ENCODE measurements at places on chromosomes 5 and 9. TPM values are rescaled to one million over a fixed set of nuclear protein-coding genes. Genes with fewer than 3 reads are reported as not detected.
A peak's percentile ranks its signal among the peaks of the same experiment; 100 is the strongest.

PCDHA12 gene
- total RNA-seq: not detected

PCDHB7 gene
- not detected for total RNA-seq

IL6ST gene
- 56.2 TPM for total RNA-seq

ANKRD18A gene
- total RNA-seq: 3.9 TPM

PFN3 gene
- total RNA-seq: not detected

ANKRD55 gene
- 1.4 TPM for total RNA-seq

MTX3 gene
- total RNA-seq: 18.0 TPM

TUBB4B gene
- total RNA-seq: 361 TPM

OCLN gene
- total RNA-seq: 0.21 TPM

DNA sequence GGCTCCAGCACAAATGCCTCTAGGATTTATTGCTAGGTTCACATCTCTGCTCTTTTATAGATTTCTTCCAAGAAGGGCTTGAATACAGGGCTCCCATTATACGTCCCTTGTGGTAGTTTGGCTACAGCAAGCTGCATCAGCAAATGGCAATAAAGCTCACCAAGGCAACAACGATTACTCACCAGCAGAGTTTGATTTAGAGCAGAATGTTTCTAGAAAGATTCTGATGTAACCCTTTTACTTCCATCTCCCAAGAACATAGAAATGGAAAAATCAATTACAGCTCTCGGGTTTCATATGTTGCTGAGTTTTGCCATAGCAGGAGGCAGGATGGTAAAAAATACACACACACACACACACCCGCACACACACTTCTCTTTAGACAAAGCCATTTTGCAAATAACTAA is 124.2 kb upstream of the TNPO1 start:
- no peak for DNase-seq
- H3K4me3 ChIP-seq: no peak overlapping the region
- no peaks in the 10 kb centered on the region for H3K4me1 ChIP-seq
- no peak overlapping the region for H3K27ac ChIP-seq
- no peaks in the 10 kb centered on the region for H3K36me3 ChIP-seq
- peaks cover 16% of the 10 kb centered on the region for H3K27me3 ChIP-seq

DNA sequence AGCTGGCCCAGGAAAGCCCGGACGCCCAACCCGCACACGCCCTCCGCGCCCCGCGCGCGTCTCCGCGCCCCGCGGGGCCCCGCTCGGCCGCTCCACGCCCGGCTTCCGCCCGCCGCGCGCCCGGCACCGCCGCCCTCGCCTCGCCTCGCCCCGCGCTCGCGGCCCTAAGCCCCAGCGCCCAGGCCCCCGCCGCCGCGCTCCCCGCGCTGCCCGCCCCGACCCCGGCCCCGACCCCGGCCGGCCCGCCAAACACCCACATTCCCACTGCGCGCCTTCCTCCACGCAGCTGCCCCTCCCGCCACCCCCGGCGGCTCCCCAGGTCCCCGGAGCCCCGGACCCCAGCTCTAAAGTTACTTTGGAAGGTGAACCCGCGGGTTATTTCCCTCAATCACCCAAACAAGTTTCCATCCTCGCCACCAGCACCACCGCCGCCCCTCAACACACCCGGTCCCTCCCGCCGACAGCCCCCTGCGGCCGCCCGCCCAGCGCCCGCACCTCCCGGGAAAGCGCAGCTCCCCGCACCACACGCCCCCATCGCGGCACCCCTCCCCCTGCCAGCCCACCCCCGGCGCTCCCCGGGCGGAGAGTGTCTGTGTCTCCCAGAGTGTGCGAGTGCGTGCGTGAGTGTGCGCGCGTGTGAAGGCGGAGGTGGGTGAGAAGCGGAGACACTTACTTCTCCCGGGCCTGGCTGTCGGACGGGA is 439 bp downstream of the SSBP2 start:
- H3K4me1 ChIP-seq: peaks cover 36% of the 10 kb centered on the region
- H3K36me3 ChIP-seq: no peaks in the 10 kb centered on the region
- peak overlapping the region; percentile 93 for H3K27ac ChIP-seq
- H3K4me3 ChIP-seq: peak overlapping the region; percentile 91
- peak; percentile 13 for DNase-seq

GRCh38 chr9:137731947-137732813 is 113.4 kb downstream of the EHMT1 start:
- H3K27me3 ChIP-seq: no peaks in the 10 kb centered on the region
- H3K4me3 ChIP-seq: no peak overlapping the region
- H3K36me3 ChIP-seq: peaks cover 85% of the 10 kb centered on the region
- no peaks in the 10 kb centered on the region for H3K4me1 ChIP-seq
- no peak for DNase-seq
- H3K27ac ChIP-seq: no peak overlapping the region

- no peaks in the 10 kb centered on the region for H3K4me1 ChIP-seq
- no peaks in the 10 kb centered on the region for H3K36me3 ChIP-seq
- DNase-seq: no peak
- H3K27me3 ChIP-seq: peaks cover 19% of the 10 kb centered on the region
Observed at GRCh38 chr5:91020065-91020800, 362.9 kb downstream of the ARRDC3 start.

DNA sequence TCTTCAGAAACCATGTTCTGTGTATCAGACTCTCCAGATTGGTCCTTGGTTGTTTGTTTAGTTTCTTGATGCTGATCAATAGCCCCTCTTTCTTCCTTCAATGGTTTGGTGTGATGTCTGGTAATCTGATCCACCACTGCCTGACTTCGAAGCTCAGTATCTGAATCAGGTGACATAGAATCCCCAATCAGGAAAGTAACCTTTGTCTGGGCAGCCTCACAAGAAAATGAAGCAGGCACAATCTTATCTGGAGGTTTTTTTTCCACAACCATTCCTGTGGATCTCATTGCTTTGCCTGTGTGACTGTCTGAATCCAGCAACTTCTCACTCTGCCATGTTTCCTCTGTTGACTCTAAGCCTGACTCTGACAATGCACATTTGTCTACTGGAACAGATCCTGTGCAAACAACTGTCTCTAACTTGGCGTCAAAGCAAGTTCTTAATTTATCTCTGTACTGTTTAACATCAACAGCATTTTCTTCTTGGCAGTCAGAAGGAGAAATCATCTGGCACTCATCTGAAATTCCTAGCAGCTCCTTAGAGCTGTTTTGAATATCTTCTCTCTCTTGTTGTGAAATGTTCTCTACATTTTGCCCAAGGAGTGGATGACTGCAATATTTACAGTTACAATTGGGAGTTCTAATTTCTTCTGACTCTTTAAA is 37.1 kb upstream of the RAPGEF6 start:
- no peaks in the 10 kb centered on the region for H3K27me3 ChIP-seq
- peaks cover 28% of the 10 kb centered on the region for H3K4me1 ChIP-seq
- DNase-seq: no peak
- peaks cover 79% of the 10 kb centered on the region for H3K36me3 ChIP-seq
- no peak overlapping the region for H3K4me3 ChIP-seq

DNA sequence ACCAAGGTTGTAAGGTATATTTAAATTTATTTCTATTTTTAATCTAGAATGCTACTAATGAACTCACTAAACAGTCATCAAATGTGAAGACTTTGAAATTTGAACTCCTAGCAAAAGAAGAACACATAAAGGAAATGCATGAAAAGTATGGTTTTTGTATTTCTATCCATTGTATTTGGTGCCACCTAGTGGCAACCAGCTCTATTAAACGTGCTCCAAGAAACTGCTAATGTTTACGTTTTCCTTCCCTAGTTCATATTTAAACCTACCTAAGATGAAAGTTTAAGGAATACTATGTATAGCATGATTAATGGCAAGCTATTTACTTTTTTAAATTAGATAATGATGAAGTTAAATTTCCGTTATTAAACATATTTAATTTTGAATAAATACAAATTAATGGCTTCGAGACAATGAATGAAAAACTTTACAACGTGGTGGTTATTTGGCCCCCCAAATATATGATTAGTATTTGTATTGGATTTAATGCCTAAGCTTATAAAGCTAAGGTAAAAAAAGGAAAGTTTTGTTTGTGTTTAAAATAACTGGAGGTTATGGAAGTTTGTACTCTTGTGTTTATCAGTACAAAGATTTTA is 115.9 kb upstream of the SH3GL2 start:
- no peak for DNase-seq
- no peaks in the 10 kb centered on the region for H3K27me3 ChIP-seq
- H3K36me3 ChIP-seq: no peaks in the 10 kb centered on the region
- H3K4me1 ChIP-seq: no peaks in the 10 kb centered on the region

DNA sequence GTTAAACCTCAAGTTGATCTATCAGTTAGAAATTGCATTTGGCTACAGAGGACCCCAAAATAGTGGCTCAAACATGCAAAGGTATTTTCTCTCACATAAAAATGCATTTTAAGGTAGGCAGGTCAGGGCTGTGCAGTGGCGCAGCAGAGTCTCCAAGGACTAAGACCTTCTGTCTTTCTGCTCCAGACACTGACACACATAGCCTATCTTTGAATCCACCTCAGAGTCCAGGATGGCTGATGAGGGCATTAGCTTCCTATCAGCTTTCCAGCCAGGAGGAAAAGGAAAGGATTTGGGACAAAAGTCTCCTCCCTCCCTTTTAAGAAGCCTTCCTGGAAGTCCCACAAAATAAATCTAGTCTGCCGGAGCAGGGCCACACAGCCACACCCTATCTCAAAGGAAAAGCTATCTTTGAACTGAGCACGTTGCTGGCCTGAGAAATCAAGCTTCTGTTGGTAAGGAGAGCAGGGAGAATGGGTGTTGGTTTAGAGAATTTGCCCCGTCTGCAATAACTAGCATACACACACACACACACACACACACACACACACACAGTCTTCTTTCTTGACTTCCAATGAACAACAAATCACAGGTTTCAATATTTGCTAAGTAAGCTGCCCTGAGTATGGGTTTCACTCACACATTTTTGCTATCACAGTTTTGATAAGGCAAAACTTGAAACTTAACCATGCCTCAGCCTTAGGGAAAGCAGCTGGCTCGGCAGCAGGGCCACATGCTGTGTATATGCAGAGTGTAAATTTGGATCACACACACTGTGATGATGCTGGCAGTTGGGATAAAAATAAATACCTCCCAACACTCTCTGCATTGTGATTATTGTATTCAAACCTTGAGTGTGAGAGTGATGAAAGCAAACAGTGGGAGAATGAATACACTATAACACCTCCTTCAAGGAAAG is 116.6 kb upstream of the MAP3K1 start:
- no peak for DNase-seq
- no peaks in the 10 kb centered on the region for H3K36me3 ChIP-seq
- H3K27me3 ChIP-seq: peaks cover 7% of the 10 kb centered on the region
- no peak overlapping the region for H3K27ac ChIP-seq
- H3K4me3 ChIP-seq: no peak overlapping the region
- H3K4me1 ChIP-seq: peaks cover 48% of the 10 kb centered on the region

GRCh38 chr5:39714036-39714698 is 289.4 kb upstream of the DAB2 start:
- no peaks in the 10 kb centered on the region for H3K36me3 ChIP-seq
- peaks cover 10% of the 10 kb centered on the region for H3K27me3 ChIP-seq
- H3K4me1 ChIP-seq: no peaks in the 10 kb centered on the region
- H3K4me3 ChIP-seq: no peak overlapping the region
- no peak overlapping the region for H3K27ac ChIP-seq

GRCh38 chr5:140700177-140701144 is at the start of gene ZMAT2:
ZMAT2 (plus strand) TSS chr5:140700447; CDS start chr5:140700461, 14 bp downstream.
- peak; percentile 92 for DNase-seq
- peaks cover 87% of the 10 kb centered on the region for H3K36me3 ChIP-seq
- peak within 1 kb of the TSS; percentile 81 for H3K27ac ChIP-seq
- H3K4me1 ChIP-seq: peaks cover 15% of the 10 kb centered on the region
- H3K27me3 ChIP-seq: no peaks in the 10 kb centered on the region

- no peaks in the 10 kb centered on the region for H3K4me1 ChIP-seq
- H3K36me3 ChIP-seq: no peaks in the 10 kb centered on the region
- H3K27ac ChIP-seq: no peak overlapping the region
- DNase-seq: no peak
- no peak overlapping the region for H3K4me3 ChIP-seq
Observed at GRCh38 chr5:62684310-62684709, 105.7 kb downstream of the LRRC70 start.

GRCh38 chr9:116555556-116556155 is 131.4 kb upstream of the TRIM32 start:
- DNase-seq: no peak
- H3K36me3 ChIP-seq: no peaks in the 10 kb centered on the region
- no peak overlapping the region for H3K4me3 ChIP-seq
- no peaks in the 10 kb centered on the region for H3K4me1 ChIP-seq
- no peaks in the 10 kb centered on the region for H3K27me3 ChIP-seq

- H3K36me3 ChIP-seq: peaks cover 5% of the 10 kb centered on the region
- H3K27ac ChIP-seq: no peak overlapping the region
- no peak overlapping the region for H3K4me3 ChIP-seq
- peaks cover 2% of the 10 kb centered on the region for H3K4me1 ChIP-seq
- H3K27me3 ChIP-seq: peaks cover 84% of the 10 kb centered on the region
- no peak for DNase-seq
Observed at GRCh38 chr5:73302797-73303147, 129.8 kb downstream of the TMEM174 start.

GRCh38 chr9:25939126-25939525 is 260.9 kb upstream of the TUSC1 start:
- no peaks in the 10 kb centered on the region for H3K4me1 ChIP-seq
- H3K4me3 ChIP-seq: no peak overlapping the region
- H3K36me3 ChIP-seq: no peaks in the 10 kb centered on the region
- no peaks in the 10 kb centered on the region for H3K27me3 ChIP-seq
- H3K27ac ChIP-seq: no peak overlapping the region

GRCh38 chr9:38047301-38048251 is 21.5 kb downstream of the SHB start:
- peaks cover 6% of the 10 kb centered on the region for H3K4me1 ChIP-seq
- no peaks in the 10 kb centered on the region for H3K27me3 ChIP-seq
- no peak overlapping the region for H3K4me3 ChIP-seq
- DNase-seq: no peak
- H3K36me3 ChIP-seq: no peaks in the 10 kb centered on the region

GRCh38 chr9:121735065-121735792 is 83.8 kb downstream of the DAB2IP start:
- H3K4me1 ChIP-seq: no peaks in the 10 kb centered on the region
- no peak for DNase-seq
- H3K4me3 ChIP-seq: no peak overlapping the region
- H3K36me3 ChIP-seq: no peaks in the 10 kb centered on the region
- H3K27me3 ChIP-seq: peaks cover 40% of the 10 kb centered on the region

- no peaks in the 10 kb centered on the region for H3K27me3 ChIP-seq
- no peak overlapping the region for H3K27ac ChIP-seq
Observed at GRCh38 chr9:76415731-76416130, 21.5 kb upstream of the RFK start.

DNA sequence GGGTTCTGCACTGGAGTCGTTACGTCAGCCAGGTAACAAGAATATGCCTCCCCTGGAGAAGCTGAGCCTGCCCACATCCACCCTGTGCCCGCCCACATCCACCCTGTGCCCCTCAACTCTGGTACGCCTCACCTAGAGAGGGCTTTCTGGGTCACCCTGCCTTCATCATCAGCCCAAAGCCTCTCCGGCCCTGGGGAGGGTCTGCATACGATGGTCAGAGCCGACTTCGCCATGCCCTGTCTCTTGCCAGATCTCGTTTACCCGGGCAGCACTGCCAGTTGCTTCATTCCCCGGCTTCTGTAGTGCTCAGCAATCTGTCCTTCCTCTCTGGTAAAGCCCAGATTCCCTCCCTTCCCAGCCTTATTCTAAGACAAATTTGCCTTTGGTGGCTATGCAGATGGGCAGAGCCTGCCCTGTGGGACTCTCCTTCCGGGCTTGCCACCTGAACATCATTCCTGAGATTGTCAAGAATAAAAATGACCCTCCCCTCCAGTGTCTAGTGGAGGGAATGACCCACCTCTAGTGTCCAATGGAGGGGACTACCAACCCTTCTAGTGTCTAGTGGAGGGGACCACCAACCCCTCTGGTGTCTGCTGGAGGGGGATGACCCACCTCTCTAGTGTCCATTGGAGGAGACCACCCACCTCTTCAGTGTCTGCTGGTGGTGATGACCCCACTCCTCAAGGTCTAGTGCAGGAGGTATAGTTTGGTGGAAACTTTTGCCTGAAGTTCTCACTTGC is 3.4 kb downstream of the PLEKHG4B start:
- no peaks in the 10 kb centered on the region for H3K36me3 ChIP-seq
- no peak overlapping the region for H3K4me3 ChIP-seq
- no peak overlapping the region for H3K27ac ChIP-seq
- H3K4me1 ChIP-seq: no peaks in the 10 kb centered on the region
- no peak for DNase-seq
- H3K27me3 ChIP-seq: peaks cover 28% of the 10 kb centered on the region

Measured in activated T-helper 2 cell treated with anti-CD3 and anti-CD28 coated beads, Interferon-gamma antibody, Interleukin-2, Interleukin-4, amounts not matched to agents 10 μg/mL and 5 μg/mL and 100 μg/mL, durations not matched to agents 14 hours and 24 hours and 36 hours (primary cell).